ENCODE measurements at places on chromosomes 3 and 15. TPM values are rescaled to one million over a fixed set of nuclear protein-coding genes. Genes with fewer than 3 reads are reported as not detected.
A peak's percentile ranks its signal among the peaks of the same experiment; 100 is the strongest.

- peak overlapping the region; percentile 77 for H3K27ac ChIP-seq
- peaks cover 34% of the 10 kb centered on the region for H3K27me3 ChIP-seq
- no peak for DNase-seq
- H3K4me3 ChIP-seq: peak overlapping the region; percentile 68
- no peaks in the 10 kb centered on the region for H3K36me3 ChIP-seq
- peaks cover 22% of the 10 kb centered on the region for H3K4me1 ChIP-seq
These were observed 1.4 kb downstream of the IGF1R start for GRCh38 chr15:98649472-98650416.

Gene SPSB4
- 0.47 TPM for total RNA-seq

Gene GHRL
- total RNA-seq: 2.4 TPM

GRCh38 chr15:66897971-66898370 is 167.4 kb upstream of the SMAD3 start:
- no peak overlapping the region for H3K4me3 ChIP-seq
- H3K27me3 ChIP-seq: no peaks in the 10 kb centered on the region
- H3K4me1 ChIP-seq: no peaks in the 10 kb centered on the region

GRCh38 chr3:12979151-12979946 is 93.9 kb downstream of the IQSEC1 start:
- H3K36me3 ChIP-seq: no peaks in the 10 kb centered on the region
- H3K27ac ChIP-seq: no peak overlapping the region
- H3K4me1 ChIP-seq: peaks cover 32% of the 10 kb centered on the region

DNA sequence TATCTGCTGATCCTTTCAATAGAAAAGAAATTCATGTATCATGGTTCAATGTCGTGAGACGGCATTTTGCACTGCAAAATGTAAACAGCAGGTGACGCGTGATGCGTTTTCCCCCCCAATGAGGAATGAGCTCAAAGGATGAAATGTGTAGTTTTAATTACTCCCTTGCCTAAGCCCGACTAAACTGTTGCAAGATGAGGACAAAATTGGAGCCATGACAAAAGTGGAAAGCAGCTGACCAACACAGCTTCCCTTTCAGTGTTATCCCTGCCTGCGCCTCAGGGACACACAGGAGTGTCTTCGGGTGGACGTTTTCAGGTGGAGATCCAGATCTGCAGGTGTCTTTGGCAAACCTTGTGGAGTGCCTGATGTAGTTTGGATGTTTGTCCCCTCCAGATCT is 92.0 kb downstream of the GABRG3 start:
- H3K4me1 ChIP-seq: no peaks in the 10 kb centered on the region
- DNase-seq: no peak
- no peak overlapping the region for H3K27ac ChIP-seq
- no peaks in the 10 kb centered on the region for H3K27me3 ChIP-seq
- no peak overlapping the region for H3K4me3 ChIP-seq

GRCh38 chr3:110656394-110657025 is 415.1 kb upstream of the NECTIN3 start:
- DNase-seq: no peak
- H3K36me3 ChIP-seq: no peaks in the 10 kb centered on the region
- H3K27ac ChIP-seq: no peak overlapping the region
- H3K4me1 ChIP-seq: no peaks in the 10 kb centered on the region
- no peak overlapping the region for H3K4me3 ChIP-seq

GRCh38 chr3:49378249-49378895 is 20.2 kb upstream of the GPX1 start:
- H3K36me3 ChIP-seq: peaks cover 21% of the 10 kb centered on the region
- H3K27ac ChIP-seq: no peak overlapping the region
- H3K4me3 ChIP-seq: no peak overlapping the region
- no peak for DNase-seq

Gene FBXO40
- total RNA-seq: under 0.01 TPM

DNA sequence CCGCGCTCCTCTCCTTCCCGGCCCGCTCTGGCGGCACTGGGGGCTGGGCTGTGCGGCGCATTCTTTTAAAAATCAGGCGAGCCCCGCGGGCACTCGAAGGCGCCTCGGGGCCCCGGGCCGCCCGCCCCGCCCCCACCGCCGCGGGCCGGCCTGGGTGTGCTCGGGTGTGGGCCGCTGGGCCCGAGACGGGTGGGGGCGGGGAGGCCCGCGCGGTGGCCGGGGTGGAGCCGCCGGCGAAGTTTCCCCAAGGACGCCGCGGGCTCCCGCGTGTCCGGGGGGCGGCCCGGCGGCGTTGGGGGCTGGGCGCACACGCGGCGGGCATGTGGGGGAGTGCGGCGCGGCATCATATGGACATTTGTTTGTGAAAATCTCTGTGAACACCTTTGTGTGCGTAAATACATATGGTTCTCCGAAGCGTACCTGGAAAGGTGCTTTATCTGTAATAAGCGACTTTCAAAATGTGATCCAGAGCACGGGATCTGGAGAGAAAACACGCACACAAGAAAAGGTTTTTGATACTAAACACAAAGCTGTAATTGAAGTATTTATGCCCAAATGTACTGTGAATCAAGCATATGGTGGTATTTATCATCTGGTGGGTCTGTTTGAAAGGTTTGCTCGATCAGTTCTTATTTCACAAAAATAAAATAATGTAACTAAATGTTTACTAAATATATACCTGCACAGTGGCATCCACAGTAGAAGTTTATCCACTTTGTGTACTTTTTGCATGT is 612 bp upstream of the TBL1XR1 start:
- H3K27me3 ChIP-seq: no peaks in the 10 kb centered on the region
- no peaks in the 10 kb centered on the region for H3K36me3 ChIP-seq
- peak overlapping the region; percentile 52 for H3K4me3 ChIP-seq
- peaks cover 19% of the 10 kb centered on the region for H3K4me1 ChIP-seq
- H3K27ac ChIP-seq: peak overlapping the region; percentile 97

Gene PTPRG
- 3.9 TPM for total RNA-seq

Gene ALG1L2
- total RNA-seq: 0.28 TPM

- H3K4me1 ChIP-seq: peaks cover 53% of the 10 kb centered on the region
- DNase-seq: no peak
- no peaks in the 10 kb centered on the region for H3K36me3 ChIP-seq
These were observed 43.0 kb downstream of the LIPC start for GRCh38 chr15:58474741-58475323.

Gene IL17RB
- total RNA-seq: 0.80 TPM

Gene OR5K2
- total RNA-seq: not detected

DNA sequence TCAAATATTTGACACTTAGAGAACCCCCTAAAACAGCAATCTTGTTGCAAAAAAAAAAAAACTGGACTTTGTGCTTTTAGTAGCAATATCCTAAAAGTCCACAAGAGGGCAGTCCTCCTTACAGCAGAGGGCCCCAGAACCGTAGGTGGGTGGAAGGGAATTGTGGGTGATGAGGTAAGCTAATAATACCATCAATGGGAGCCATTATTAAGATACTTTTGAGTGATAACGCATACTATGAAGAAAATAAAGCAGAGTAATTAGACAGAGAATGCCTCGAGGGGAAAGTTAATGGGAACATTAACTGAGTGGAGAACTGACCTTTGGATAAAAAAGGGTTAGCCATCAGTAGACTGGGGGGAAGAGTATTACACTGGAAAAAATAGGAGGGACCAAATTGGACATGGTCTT is 229.9 kb downstream of the THRB start:
- peak; percentile 4 for DNase-seq
- H3K27ac ChIP-seq: no peak overlapping the region
- no peak overlapping the region for H3K4me3 ChIP-seq
- H3K27me3 ChIP-seq: no peaks in the 10 kb centered on the region
- no peaks in the 10 kb centered on the region for H3K4me1 ChIP-seq

DNA sequence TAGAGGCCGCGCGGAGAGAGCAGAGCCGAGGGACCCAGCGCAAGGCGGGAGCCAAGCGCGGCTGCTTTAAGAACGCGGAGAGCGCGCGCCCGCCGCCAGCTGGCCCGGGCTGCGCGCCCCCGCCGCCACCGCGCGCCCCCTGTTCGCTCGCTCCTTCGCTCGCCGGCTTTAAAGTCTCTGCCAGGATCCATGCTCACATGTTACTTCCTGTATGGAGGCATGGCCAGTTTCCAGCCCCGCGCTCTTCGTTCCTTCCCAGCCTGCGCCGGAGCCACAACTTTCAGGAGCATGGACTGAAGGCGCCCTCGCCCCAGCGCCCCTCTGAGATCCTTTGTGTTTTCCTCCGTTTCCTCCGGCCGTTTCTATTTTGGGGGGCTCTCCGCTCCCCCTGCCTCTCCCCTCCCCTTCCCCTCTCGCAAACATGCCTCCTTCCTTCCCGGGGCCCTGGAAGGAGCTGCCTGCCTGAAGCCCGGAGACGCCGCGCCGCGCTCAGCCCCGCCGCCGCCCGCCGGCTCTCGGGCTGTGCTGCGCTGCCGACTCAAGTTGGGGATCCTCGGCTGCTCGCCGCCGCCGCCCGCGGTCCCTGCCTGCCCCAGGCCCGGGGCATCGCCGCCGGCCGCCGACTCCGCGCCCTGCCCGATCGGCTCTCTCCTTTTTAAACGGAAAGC is at the start of gene PTPRG:
PTPRG (plus strand) TSS at position 198 of the 668 bp plus-strand sequence. CDS start 717 bp downstream, outside the sequence.
- peak within 1 kb of the TSS; percentile 40 for H3K4me3 ChIP-seq
- H3K27me3 ChIP-seq: peaks cover 88% of the 10 kb centered on the region
- H3K36me3 ChIP-seq: no peaks in the 10 kb centered on the region
- H3K4me1 ChIP-seq: peaks cover 10% of the 10 kb centered on the region
- DNase-seq: peak; percentile 59

DNA sequence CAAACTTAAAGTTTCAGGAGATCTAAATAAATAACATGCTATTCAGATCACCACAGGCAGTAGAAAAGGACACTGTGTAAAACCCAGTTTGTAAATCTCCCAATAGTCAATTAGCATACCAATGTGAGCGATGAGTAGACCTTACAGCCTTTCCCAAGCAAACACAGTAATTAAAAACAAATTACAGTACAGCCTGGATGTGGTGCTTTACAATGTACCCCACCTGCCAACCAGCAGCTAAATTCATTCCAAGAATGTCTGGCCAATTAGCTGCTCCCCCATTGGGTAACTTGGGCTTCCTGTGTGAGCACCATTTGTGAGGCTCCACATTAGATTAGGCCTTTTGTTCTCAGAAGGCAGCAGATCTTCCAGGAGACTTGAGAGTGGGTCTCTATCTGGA is 635.0 kb downstream of the TBL1XR1 start:
- H3K27ac ChIP-seq: no peak overlapping the region
- H3K27me3 ChIP-seq: no peaks in the 10 kb centered on the region
- H3K4me3 ChIP-seq: no peak overlapping the region
- no peaks in the 10 kb centered on the region for H3K4me1 ChIP-seq
- no peak for DNase-seq
- H3K36me3 ChIP-seq: no peaks in the 10 kb centered on the region

DNA sequence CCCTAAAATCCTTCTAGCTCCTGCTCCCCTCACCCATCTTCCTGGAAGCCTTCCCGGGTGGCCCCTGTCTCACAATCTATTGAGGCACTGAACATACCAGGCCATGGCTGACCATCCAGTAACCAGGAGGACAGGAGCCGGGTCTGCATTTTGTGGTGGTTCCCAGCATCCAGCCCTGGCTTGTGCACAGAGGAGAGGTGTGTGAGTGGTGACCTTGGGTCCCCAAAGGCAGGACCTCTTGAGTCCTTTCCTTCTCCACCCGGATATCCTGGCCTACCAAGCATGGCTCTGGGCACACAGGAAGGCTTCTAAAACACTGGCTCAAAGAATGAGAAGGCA is 7.8 kb downstream of the CSK start:
- H3K27ac ChIP-seq: peak overlapping the region; percentile 99
- peaks cover 9% of the 10 kb centered on the region for H3K36me3 ChIP-seq
- no peak for DNase-seq
- H3K27me3 ChIP-seq: no peaks in the 10 kb centered on the region
- H3K4me1 ChIP-seq: peaks cover 65% of the 10 kb centered on the region

Gene PCOLCE2
- 2.0 TPM for total RNA-seq

GRCh38 chr3:18446149-18446825 is 21.1 kb upstream of the SATB1 start:
- peak overlapping the region; percentile 95 for H3K4me3 ChIP-seq
- no peaks in the 10 kb centered on the region for H3K27me3 ChIP-seq
- H3K4me1 ChIP-seq: peaks cover 12% of the 10 kb centered on the region

DNA sequence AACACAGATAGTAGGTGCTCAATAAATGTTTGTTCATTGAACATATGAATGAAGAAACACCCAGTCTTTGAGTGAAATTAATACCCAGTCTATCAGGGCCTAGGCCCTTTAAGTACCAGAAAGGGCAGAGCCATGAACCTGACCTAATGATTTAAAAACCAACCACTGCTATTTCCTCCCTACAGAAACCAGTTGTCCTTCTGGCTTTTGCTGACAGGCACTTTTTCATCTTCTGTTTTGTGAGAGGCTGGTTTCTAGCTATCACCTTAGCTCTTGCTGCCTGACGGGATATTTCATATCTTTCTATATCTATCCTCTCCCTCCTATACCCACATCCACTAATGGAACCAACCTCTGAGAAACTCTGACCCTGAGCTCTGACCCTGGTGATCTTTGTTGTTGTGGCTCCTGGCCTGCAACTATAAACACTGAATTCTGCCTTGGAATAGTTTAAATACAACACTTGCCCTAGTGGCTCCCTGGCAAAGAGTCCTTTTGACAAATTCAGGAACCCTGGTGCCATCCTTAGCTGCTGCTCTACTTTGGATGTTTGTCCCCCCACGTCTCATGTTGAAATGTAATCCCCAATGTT is 4.1 kb upstream of the AHSG start:
- H3K27me3 ChIP-seq: peaks cover 10% of the 10 kb centered on the region
- H3K36me3 ChIP-seq: no peaks in the 10 kb centered on the region
- no peak overlapping the region for H3K27ac ChIP-seq
- no peak overlapping the region for H3K4me3 ChIP-seq

Gene ATP13A5
- total RNA-seq: 0.05 TPM

DNA sequence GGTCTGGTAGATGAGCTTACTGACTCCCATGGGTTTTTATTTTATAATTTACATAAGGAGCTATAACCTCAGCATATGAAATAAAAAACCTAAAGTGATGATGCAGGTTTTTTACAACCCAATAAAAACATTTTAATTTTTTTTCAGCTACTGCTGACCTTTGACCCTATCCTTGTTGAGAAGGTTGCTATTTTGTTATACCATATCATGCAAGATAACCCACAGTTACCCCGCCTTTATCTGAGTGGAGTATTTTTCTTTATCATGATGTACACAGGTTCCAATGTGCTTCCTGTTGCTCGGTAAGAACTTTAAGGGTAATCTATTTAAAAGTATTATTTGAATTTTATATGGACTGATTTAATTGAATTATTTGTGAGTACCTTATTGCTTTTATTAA is 70.8 kb downstream of the DNAJC13 start:
- no peaks in the 10 kb centered on the region for H3K4me1 ChIP-seq
- no peak overlapping the region for H3K4me3 ChIP-seq
- no peak for DNase-seq
- peaks cover 28% of the 10 kb centered on the region for H3K36me3 ChIP-seq
- no peaks in the 10 kb centered on the region for H3K27me3 ChIP-seq

GRCh38 chr3:64921281-64922065 is 233.7 kb upstream of the ADAMTS9 start:
- no peaks in the 10 kb centered on the region for H3K36me3 ChIP-seq
- DNase-seq: no peak
- no peak overlapping the region for H3K4me3 ChIP-seq
- no peaks in the 10 kb centered on the region for H3K4me1 ChIP-seq
- H3K27ac ChIP-seq: no peak overlapping the region

GRCh38 chr15:48176112-48176511 is 2.0 kb downstream of the MYEF2 start:
- H3K4me1 ChIP-seq: peaks cover 6% of the 10 kb centered on the region
- DNase-seq: no peak
- H3K36me3 ChIP-seq: no peaks in the 10 kb centered on the region
- H3K27ac ChIP-seq: no peak overlapping the region
- no peaks in the 10 kb centered on the region for H3K27me3 ChIP-seq

- H3K4me3 ChIP-seq: no peak overlapping the region
- H3K4me1 ChIP-seq: peaks cover 9% of the 10 kb centered on the region
- peak overlapping the region; percentile 72 for H3K27ac ChIP-seq
- H3K36me3 ChIP-seq: no peaks in the 10 kb centered on the region
These were observed 100.4 kb downstream of the LSM3 start for GRCh38 chr3:14278799-14279625.

GRCh38 chr3:133472242-133472641 is 72.4 kb downstream of the BFSP2 start:
- no peaks in the 10 kb centered on the region for H3K27me3 ChIP-seq
- DNase-seq: no peak
- no peaks in the 10 kb centered on the region for H3K36me3 ChIP-seq
- no peak overlapping the region for H3K4me3 ChIP-seq
- peaks cover 46% of the 10 kb centered on the region for H3K4me1 ChIP-seq

Gene ALPK3
- 1.1 TPM for total RNA-seq
